ENCODE measurements at places on chromosomes 4 and X.

DNA sequence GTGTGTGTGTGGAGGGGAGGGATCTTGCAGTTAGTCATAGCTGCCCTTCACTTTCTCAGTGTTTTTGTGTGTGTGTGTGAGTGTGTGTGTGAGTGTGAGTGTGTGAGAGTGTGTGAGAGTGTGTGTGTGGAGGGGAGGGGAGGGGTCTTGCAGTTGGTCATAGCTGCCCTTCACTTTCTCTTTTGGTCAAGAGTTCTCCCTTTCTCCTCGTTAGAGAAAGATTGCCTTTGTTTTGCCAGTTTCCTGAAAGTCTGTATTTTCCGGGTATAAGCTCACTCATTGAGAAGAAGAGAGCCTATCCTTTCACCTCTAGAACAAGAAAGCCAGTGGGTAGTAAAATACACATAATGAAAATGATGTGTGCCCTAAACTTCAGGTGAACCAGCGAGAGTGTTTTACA is 75.2 kb upstream of the ENPP6 start:
- no peak for DNase-seq

DNA sequence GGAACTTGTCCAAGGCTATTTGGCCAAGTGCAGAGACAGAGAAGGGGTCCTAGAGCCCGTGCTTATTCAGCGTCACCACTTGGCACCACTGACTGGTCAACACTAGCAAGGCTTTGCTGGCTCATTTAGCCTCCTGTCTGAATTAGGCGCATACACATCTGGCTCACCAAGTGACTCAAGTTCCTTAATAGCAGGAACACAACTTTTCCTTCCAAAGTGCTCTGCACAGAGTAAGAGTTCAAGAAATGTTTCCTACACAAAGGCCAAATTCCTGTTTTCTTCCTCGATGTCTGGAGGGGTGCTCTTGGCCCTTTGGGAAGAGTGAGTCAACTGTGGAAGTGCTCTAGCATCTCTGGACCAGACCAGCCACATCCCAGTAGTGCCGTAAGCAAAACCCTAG is 26.8 kb upstream of the CENPU start:
- DNase-seq = no peak

GRCh38 chrX:10381193-10381592 is 224.4 kb downstream of the CLCN4 start:
- DNase-seq = no peak

DNA sequence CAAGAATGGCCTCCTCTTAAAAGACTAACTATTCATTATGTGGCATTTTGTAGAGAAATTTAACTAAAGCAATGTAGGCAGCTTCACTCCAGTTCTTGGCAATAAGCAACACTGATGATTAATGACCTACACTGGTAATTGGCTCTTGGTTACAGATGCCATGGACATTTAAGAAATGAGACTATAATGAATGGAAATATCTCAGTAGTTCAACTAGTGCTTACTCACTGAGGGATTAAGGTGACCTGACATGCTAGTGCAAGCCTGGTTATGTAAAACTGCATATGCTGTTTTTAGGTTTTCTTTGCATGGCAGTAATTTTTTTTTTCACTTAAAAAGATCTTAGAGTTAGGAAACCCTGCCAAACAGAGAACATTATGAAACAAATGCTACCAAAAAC is 152.7 kb upstream of the AADAT start:
- no peak for DNase-seq

DNA sequence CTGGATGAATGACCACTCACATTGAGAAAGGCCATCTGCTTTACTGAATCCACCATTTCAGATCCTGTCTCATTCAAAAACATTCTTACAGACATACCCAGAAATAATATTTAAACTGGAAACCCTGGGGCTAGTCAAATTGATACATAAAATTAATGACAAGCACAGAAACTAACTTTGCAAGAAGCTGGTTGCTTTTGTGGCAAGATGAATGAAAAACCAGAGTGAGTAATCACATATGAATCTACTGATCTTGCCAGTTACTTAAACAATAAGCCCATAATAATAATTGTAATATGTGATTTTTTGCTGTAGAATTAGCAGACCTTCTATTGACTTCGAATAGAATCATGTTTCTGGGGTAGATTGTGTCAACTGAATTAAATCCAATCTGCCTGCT is 235.1 kb downstream of the PPARGC1A start:
- no peak for DNase-seq

- peak; percentile 60 for DNase-seq
These were observed 111.5 kb downstream of the GNL3L start for GRCh38 chrX:54641530-54641929.

- no peak for DNase-seq
These were observed 69.8 kb downstream of the ZNF827 start for GRCh38 chr4:145868637-145869409.

DNA sequence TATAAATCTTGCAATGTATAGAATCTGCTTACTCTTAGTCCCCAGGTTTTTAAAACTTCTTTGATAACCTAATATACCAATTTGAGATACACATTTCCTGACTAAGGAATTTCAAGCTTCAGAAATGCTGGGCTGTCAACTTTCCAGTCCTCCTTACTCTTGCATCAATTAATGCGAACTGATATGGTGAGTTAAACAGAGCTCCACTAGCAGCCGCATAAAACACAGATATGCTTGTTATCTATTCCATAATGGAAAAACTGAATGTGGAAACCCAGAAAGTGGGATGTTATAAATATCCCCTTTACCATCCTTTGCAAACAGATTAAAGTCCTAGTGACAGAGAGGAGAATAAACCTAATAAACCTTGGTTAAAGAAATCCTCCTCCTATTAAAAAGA is 1913.7 kb downstream of the STIM2 start:
- no peak for DNase-seq
